ENCODE measurements at places on chromosomes 2 and 18.

- no peak for DNase-seq
Observed at GRCh38 chr18:21486905-21487437, 113.5 kb downstream of the ESCO1 start.

- DNase-seq = no peak
Observed at GRCh38 chr18:9109523-9109922, 7.0 kb downstream of the NDUFV2 start.

- no peak for DNase-seq
Observed at GRCh38 chr2:185306119-185306518, 432.5 kb upstream of the FSIP2 start.

DNA sequence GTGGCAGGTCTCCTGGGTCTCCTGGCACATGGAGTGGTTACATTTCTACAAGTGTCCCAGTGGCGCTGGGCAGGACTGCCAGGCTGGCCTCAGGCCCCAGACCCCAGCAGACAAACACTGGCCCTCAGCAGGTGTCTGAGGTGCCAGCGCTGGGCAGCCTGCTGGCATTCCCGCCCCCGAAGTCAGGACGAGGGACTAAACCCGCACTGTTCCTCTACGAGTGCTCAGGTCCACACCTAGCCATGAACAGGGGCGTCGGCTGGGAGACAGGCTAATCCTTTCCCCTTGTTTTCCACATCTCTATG, 12.8 kb downstream of the SNED1 start:
- DNase-seq = no peak
